HS-5 (cell line): ENCODE measurements at places on chromosomes 13 and 19.

DNA sequence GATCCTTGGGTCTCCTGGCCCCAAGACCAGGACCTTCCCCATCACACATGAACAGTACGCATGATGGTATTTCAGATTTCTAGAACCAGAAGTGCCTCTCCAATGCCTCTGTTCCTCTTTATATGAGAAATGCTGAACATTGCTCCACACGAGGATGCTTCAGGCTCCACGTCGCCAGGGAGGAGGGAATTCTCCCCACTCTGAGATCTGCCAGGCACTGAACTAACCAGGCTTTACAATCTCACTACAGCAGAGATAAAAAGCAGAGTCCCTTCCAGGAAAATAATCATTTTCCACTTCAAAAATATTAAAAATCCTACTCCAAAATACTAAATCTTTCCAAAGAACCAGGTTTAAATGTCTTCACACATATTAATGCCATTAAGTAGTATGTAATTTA, 10.4 kb downstream of the DOCK9 start:
- no peak for DNase-seq

- DNase-seq = no peak
Observed at GRCh38 chr13:46556418-46556779, 3.4 kb downstream of the LRCH1 start.

- DNase-seq = no peak
Observed at GRCh38 chr13:59568306-59568705, 595.4 kb downstream of the DIAPH3 start.

- no peak for DNase-seq
Observed at GRCh38 chr13:33227927-33228647, 57.5 kb downstream of the STARD13 start.

GRCh38 chr13:109273326-109273751, 513.0 kb downstream of the IRS2 start:
- DNase-seq = no peak

DNA sequence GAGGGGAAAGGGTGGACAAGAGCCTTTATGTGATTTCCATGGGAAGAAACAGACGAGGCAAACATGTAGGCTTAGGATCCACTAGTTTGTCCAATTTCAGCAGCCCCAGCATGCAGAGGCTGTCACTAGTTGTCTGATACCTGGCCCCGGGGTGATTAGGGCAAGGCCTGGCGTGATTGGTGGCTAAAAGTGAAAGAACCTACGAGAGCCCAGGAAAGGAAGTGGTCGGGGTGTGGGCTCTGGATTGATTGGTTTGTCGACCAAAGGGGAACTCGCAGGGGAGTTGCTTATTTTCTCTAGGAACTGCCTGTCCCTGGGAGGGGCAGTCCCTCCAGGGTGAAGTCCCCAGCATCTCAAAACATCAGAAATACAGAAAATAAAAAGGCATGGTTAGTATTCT, 64.2 kb upstream of the UQCRFS1 start:
- DNase-seq = no peak

GRCh38 chr19:30224689-30225606, 147.2 kb upstream of the ZNF536 start:
- DNase-seq = no peak

DNA sequence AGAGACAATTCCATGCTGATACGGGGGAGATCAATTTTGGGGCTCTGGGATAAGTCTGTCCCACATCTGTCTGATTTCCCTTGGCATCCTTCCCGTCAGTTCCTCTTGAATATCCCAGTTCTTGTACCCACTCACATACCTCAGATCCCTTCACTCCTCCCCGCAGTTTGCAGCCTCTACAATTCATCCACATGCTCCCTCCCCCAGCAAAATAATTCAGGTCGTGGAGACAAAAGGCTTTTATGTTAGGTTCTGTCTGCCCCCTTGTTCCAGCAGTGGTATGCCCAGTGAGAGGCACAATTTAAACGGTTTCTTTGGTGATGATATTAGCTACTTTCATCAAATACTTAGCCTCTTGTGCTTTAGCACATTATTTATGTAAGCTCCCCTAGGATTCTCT, 9.6 kb downstream of the RPS16 start:
- DNase-seq = no peak

- no peak for DNase-seq
Observed at GRCh38 chr19:4930664-4931063, 21.4 kb downstream of the UHRF1 start.

DNA sequence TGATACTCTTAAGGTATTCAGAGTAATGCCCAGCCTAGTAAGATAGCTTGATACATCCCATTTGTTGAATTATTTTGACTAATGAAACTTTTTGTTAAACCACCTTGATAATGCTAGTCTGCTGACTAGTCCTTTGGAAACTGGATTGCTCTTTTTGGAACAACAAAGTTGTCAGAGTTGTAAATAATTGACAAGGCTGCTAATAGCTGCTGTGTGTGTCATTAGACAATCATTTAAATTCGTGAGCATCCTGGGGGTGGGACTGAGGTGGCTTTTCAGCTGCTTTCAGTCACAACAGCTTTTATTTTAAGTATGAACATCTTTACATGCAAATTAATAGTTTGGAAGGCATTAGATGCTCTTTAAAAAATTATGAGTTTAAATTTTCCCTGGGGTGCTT, 153.5 kb downstream of the HS6ST3 start:
- DNase-seq = no peak

- DNase-seq = no peak
Observed at GRCh38 chr19:19335408-19336158, 15.0 kb downstream of the MAU2 start.

DNA sequence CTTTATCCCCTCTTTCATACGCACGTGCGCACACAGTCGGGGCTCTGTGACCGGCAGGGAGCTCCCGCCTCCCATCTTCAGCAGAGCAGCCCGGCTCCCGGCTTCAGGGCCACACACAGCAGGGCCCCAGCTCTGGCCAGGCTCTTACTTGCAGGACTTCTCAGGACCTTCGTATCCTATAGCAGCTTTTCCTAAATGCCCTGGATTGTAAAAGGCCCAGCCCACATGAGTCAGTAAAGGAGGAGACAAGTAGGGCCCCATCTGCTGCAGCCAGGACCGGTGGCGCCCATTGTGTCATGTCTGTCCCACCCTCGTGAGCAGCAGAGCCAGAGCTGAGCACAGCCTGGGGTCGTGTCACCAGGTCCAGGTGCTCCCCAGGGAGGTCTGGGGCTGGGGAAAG, 107.6 kb upstream of the VSTM2B start:
- DNase-seq = no peak

GRCh38 chr19:2944775-2945574, at the start of gene ZNF77:
ZNF77 (minus strand) TSS chr19:2944971; CDS start chr19:2944840, 131 bp downstream.
- DNase-seq = peak; percentile 99

DNA sequence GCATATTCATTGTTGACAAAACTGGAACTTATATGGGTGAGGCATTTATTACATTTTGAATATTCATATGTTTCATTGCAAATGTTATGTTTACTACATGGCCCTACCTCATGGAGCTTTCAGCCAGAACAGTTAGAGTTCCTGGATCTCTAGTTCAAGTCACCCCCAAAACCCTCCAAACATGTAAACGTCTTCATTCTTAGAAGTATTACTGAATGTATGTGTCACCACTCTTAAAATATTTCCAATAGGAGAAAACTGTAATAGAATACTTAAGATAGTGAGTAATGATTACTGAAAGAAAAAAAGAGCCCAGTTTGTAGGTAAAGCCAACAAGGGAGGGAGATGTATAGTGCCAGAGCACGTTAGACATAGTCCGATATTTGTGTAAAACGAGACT, 23.5 kb downstream of the URI1 start:
- DNase-seq = peak; percentile 26

- no peak for DNase-seq
Observed at GRCh38 chr19:40717880-40718773, 1.2 kb downstream of the ITPKC start.

DNA sequence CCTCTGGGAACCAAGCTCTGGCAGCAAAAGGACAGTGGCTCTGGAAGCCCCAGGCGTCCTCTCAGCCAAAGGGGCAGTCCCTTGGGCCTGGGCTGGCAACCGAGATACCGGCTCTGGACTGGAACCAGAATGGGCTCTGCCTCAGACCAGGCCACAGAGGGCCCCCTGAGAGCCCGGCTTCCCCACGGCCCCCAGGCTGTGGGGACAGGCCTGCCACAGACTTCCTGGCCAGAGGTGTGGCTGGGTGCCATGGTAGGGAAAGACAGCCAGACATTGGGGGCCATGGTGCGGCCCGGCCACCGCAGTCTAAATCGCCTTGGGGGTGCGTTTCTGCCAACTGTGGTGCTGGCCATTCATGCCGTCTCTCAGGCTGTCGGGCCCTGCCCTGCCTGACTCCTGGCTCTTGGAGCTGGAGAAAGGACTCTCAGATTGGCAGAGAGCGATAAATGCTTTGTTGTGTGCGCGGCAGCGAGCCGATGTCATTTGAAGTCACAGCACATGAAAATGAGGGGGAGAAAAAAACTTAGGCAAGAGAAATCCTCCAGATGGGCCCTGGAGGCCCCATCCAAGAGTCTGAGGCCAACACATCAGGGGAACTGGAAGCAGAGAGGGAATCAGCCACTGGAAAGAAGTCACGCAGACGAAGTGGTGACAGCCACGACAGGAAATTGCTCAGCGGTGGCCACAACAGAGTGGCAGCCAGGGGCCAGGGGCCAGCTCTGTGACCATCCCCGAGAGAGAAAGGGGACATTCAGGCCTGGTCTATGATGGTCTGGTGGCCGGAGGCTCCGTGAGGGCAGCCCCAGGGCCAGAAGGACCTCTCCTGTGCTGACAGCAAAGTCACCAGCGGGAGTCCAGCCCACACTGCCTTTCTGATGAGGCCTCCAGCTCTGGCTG, 26.5 kb downstream of the SH3GL1 start:
- no peak for DNase-seq

DNA sequence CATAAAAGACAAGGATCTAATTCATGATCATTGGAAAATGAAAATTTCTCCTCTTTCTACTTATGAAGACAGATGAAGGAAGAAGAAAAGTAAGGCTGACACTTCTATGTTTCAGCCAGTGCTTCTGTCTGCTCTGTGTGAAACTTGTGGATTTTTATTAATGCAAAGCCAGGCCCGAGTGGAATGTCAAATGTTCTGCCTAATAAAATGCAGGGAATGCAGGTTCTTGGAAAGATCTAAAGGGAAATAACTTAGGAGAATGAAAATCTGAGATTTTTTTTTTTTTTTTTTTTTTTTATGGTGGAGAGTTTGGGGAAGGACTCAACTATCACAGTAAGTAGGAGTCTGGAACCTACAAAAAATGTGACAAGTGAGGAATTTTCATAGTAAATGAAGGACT, 1732.3 kb upstream of the SLC10A2 start:
- no peak for DNase-seq

DNA sequence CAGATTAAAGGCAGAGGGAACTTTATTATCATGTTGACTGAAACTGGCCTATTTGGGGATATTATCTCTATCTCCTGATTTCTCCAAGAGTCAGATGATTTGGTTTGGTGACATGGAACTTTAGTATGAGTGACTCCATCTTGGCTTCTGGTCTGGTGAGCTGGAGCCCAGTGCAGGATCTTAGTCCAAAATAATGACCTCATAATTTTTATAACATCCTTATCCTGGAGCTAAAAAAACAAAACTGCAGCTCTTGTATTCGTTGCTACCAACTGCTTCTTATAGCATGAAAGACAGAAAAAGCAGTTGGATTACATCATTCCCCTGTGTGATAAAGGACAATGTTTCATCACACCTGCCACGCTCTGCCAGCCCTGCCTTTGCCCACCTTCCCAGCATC, 39.3 kb upstream of the RNF17 start:
- no peak for DNase-seq

DNA sequence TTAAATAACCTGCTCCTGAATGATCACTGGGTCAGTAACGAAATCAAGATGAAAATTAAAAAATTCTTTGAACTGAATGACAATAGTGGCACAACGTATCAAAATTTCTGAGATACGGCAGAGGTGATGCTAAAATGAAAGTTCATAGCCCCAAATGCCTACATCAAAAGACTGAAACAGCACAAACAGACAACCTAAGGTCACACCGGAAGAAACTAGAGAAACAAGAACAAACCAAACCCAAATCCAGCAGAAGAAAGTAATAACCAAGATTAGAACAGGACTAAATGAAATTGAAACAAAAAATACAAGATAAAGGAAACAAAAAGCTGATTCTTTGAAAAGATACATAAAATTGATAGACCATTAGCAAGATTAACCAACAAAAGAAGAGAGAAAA, 324.1 kb downstream of the RBM26 start:
- DNase-seq = no peak

DNA sequence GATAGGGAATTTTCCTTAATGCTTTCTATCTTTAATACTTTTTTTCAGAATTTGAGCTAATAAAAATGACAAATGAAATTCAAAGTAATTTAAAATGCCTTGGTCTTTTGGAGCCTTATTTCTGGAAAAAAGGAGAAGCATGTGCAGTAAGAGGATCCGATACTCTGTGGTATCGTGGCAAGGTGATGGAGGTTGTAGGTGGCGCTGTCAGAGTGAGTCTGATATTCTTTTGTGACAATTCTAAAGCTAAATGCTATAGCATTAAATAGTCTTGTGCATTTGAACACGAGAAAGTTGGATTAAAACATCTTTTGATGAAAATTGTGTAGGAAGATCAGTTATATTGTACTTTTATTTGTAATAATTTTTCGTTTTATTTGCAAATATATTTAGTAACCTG, 95.0 kb downstream of the RNF17 start:
- no peak for DNase-seq

GRCh38 chr19:12984683-12985048, 10.6 kb upstream of the NFIX start:
- DNase-seq = no peak
